ENCODE measurements at places on chromosomes 11 and 22.

DNA sequence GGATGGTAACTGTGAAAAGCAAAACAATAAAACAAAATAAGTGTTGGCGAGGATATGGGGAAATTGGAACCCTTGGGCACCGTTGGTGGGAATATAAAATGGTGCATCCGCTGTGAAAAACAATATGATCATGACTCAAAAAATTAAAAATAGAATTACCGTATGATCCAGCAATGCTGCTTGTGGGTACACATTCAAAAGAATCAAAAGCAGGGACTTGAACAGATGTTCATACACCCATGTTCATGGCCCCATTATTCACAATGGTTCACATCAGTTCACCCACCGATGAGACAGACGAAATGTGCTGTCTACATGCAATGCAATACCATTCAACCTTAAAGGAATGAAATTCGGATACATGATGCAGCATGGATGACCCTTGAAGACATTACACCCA is 1.2 kb upstream of the DERL3 start:
- no peak for DNase-seq

- no peak for DNase-seq
Measured at GRCh38 chr11:126334659-126335462, 20.6 kb upstream of the ST3GAL4 start.

DNA sequence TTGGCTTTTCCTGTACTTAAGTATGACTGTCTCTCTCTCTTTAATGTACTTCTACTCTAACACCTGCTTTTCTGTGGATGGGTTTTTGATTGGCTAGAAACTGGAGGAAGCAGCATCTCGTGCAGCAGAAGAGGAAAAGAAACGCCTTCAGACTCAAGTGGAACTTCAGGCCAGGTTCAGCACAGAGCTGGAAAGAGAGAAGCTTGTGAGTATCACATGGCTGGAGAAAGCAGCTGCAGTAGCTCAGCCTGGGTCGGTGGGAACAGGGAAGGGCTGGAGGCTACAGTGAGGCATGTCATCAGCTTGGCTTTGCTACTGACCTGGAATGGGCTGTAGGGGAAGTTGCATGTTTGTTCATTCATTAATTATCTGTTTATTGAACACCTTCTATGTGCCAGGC is 74.2 kb downstream of the SWAP70 start:
- no peak for DNase-seq

DNA sequence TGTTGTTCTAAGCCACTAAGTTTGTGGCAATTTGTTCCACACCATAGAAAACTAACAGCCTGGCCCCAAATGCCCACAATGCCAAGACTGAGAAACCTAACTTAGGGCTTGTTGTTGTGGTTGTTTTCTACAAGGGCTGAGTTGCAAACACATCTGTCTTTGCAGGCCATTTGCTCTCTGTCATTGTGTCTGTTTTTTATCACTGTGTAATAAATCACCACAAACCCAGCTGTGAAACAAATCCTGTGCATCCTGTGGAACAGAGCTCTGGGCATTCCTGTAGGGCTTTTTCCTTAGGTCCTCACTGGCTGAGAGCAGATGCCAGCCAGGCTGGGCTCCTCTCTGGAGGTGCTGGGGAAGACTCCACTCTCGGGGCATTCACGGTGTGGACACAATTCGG is 15.7 kb upstream of the SYT8 start:
- DNase-seq = no peak

GRCh38 chr11:116481126-116481675 is 291.6 kb downstream of the BUD13 start:
- DNase-seq = no peak

DNA sequence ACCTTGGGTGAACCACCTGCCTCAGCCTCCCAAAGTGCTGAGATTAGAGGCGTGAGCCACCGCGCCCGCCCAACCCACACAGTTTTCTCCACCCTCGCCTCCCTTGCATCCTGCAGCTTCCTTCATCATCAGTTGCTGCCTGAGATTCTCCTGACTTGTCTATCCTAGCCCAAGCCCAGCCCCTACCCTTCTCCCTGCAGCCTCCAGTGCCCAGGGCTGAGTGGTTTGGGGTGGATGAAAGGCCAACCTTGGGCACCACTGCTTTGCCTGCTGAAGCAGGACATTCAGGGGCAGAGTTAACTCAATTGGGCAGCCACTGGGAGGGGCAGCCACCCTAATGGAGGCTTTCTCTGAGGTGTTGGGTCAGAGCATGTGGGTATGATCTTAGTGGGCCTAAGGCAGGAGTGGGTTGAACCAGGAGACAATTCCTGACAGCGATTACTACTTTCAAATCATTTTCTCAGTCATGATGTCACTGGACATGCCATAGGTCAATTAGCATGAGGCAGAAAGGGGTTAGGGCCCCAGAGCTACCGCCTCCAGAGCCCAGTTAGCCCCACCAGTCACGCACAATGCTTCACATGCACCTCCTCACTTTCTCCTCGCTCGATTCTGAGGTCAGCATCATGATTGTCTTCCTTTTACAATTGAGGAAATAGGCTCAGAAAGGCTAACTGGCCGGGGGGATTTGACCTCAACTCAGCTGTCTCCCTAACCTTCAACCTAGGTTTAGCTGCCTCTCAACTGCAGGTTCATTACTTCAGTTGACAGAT is 1.0 kb upstream of the FKBP2 start:
- DNase-seq = no peak

- no peak for DNase-seq
Measured at GRCh38 chr11:68122936-68123539, 1.9 kb upstream of the CHKA start.

DNA sequence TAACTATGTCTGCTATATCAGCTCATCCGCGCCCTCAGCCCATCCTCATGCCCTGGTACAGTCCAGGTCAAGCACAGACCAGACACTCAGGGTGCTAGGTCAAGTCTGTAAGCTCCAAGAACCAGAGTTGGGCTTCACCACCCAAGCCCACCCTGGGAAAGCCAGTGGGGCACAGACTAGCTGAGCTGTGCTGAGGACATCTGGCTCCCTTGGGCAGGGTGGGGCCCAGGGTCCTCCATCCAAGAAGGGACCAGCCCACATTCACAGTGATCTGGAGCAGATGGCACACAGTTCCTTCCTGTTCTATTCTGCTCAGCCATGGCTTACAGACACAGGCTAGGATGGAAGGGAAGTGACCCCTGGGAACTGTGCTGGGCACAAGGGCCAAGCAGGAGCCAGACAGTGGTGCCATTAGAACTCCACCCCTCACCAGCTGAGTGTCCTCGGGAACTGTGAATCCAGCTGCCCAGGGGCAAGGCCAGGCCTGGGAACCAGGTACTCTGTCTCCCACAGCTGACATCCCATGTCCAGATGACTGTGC is 9.1 kb downstream of the P2RY6 start:
- no peak for DNase-seq

DNA sequence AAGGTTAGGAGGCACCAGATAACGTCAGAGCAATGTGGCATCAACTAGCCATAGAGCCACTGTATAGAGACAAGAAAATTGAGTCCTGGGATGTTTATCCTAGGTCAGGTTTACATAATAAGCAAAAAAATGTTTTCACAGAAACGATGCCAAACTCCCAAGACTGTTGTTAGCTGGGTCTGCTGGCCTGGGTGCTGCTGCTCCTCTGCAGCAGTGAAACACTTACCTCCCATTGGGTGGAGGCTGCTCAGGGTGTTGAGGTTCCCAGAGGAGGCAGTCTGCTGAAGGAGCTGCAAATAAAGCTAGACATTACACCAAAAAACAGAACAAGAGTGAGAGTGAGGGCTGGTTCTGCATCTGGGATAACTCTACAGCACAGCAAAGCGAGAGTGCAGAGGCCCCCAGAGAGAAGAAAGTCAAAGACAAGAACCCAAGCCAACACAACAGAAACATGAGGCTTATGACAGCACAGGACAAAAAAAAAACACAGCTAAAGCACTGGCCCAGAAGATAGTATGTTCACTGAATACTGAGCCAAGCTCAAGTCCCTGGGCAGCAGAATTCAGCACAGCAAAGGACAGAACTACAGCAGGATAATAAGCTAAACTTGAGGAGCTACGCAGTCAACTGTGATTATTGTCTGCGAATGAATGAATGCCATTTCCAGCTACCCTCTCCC is 29.9 kb upstream of the RAPSN start:
- DNase-seq = no peak

DNA sequence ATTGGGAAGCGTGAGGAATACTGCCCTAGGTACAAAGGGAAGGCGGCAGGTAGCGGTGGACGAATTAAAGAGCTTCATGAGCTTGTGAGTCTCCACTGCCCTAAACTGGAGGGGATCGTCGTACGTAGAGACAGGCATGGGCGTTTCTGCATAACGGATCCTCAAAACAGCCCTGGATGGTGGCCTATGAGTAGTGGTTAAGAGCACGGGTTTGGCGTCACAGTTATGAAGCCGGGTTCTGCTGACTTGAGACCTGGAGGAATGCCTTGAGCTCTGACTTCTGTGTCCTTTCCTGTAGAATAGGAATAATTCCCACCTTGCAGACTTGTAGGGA is 335 bp downstream of the TMEM138 start:
- peak; percentile 28 for DNase-seq

GRCh38 chr11:10021563-10021962 is 272.5 kb downstream of the SBF2 start:
- no peak for DNase-seq

GRCh38 chr22:38221908-38222796 is 20.4 kb downstream of the MAFF start:
- no peak for DNase-seq

DNA sequence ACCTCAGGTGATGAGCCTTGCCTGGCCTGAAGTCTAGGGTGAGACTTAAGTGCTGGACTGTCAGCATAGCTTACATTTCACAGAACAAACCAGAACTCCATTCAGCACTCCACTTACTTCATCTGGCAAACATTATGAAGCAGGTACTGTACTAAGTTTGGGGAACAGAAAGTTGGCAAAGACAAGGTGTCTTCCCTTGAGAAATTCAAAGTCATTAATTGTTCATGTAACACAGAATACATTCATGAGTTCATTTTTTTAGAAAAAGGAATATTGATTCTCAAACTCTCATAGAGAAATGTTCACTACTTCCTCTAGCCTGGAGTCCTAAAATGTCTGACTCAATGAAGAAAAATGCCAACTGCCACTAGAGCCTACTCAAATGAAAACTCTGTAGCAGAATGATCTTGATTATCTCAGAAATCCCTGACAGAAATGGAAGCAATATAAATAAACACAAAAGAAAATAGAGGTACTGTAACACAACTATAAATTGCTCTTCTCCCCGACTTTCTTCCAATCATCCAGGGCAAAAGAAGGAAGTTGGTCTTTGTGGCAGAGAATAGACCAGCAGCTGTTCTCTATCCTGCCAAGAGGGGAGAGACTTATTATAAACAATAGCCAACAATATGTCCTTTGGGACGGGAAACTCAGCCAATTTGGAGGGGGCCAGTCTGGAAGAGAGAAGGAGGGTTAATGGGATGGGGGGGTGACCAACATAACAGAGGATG is 129.2 kb upstream of the MTMR2 start:
- DNase-seq = no peak

- no peak for DNase-seq
Measured at GRCh38 chr11:32851251-32851650, 21.5 kb downstream of the PRRG4 start.

DNA sequence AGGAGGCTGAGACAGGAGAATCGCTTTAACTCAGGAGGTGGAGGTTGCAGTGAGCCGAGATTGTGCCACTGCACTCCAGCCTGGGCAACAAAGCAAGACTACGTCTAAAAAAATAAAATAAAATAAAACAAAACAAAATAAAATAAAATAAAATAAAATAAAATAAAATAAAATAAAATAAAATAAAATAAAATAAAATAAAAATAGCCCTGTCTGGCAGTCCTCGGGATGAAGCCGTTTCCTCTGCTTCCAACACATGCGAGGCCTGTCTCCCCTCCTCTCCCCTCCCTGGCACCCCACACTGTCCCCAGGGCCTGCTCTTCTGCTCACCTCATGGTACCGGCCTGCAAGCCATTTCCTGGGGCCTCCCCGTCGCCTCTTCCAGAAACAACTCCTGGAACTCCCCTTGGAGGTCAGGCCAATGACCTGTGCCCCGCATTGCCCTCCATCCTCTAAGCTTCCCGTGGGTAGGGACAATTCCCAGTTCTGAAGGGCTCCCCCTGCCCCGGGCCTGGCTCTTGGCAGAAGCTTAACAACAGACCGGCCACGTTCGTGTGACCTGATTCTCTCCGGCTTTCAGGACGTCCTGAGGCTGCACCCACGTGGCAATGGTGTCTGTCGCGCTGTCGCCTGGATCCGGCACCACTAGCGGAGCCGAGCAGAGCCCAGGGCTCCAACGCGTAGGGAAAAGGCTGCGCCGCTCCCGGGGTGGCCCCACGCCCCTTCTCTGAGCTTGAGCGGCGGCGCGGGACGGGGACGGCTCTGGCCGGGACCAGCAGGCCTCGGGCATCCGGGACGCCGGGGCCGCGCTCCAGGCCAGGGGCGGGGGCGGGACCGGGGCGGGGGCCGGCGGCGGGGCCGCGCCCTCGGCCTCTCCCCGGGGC is 456 bp upstream of the PARVB start:
- no peak for DNase-seq

GRCh38 chr11:118659953-118660680 is 19.3 kb downstream of the TREH start:
- DNase-seq = no peak

GRCh38 chr11:7520981-7521487 is 7.2 kb downstream of the PPFIBP2 start:
- DNase-seq = no peak

DNA sequence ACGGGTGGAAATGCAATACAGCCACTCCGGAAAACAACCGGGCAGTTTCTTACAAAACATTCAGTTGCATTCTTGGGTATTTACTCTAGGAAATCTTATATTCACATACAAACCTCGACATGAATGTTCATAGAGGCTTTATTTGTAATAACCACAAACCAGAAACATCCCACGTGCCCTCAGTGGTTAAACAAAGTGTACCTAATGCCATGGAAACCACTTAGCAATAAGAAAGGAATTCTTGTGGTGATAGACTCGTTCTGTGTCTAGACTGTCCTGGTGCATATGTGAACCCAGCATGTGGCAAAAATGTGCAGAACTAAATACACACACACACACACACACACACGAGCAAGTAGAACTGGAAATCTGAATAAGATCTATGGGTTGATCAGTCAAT is 1073.3 kb downstream of the TBC1D22A start:
- DNase-seq = no peak

GRCh38 chr11:63444160-63444559 is 46.8 kb downstream of the PLAAT5 start:
- DNase-seq = no peak

DNA sequence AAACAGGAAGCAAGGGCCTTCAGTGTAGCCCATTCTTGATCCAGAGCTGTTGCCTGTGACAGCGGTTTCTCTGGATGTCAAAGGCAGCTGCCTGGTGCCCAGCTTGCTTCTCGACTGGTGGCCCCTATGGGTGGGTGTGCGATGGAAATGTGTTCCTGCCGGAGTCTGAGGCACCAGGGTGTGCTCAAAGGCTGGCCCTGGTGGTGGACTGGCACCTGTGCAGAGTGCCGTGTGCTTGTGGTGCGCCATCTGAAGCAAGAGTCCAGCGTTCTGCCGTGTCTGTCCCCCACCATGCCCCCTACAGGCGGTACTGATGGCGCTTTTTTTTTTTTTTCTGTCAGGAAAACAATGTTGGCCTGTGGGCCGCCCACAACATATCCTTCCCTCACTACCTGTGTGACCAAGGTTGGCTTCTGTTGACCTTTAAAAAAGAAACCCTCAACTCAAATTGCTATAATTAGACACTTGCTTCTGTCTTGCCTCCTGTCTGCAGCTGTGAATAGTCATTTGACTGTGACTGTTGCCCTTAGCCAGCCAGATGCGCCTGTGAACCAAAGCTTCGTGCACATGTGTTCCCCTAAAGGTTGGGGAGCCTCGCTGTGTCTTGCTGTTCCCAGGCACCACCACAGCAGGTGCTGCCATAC is 4.7 kb upstream of the RANBP1 start:
- no peak for DNase-seq

Measured in brain (organoid and tissue), 16 donors.